ENCODE measurements at places on chromosomes 12 and 14.
A peak's percentile ranks its signal among the peaks of the same experiment; 100 is the strongest.

- no peak for DNase-seq
Observed at GRCh38 chr12:62732861-62733427, 202.0 kb downstream of the PPM1H start.

DNA sequence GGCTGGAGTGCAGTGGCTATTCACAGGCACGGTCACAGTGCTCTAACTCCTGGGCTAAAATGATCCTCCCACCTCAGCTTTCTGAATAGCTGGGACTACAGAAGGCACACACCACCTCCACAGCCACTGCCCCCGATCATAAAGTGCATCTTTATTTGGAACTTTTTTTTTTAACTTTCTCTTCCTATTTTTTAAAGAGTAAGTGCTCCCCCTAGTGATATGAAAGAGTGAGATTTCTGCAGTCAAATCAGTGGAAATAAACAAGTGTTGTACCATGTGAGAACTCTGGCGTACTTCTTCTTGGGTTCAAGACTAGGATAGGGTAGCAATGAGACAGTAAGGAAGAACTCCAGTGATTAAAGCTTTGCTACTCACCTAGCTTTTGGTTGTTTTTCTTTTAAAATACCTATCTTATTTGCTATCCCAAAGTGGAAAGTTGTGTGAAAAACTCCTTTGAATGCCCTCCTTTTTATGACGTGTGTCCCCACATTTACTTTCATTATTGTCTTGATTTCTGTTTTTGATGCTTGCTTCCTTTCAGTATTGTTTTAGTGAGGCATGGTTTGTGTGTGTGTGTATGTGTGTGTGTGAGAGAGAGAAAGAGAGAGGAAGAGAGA lies 6.6 kb downstream of the PPP4R4 start:
- no peak for DNase-seq

GRCh38 chr14:104388541-104389325 lies 190.8 kb upstream of the C14orf180 start:
- DNase-seq, result no peak

DNA sequence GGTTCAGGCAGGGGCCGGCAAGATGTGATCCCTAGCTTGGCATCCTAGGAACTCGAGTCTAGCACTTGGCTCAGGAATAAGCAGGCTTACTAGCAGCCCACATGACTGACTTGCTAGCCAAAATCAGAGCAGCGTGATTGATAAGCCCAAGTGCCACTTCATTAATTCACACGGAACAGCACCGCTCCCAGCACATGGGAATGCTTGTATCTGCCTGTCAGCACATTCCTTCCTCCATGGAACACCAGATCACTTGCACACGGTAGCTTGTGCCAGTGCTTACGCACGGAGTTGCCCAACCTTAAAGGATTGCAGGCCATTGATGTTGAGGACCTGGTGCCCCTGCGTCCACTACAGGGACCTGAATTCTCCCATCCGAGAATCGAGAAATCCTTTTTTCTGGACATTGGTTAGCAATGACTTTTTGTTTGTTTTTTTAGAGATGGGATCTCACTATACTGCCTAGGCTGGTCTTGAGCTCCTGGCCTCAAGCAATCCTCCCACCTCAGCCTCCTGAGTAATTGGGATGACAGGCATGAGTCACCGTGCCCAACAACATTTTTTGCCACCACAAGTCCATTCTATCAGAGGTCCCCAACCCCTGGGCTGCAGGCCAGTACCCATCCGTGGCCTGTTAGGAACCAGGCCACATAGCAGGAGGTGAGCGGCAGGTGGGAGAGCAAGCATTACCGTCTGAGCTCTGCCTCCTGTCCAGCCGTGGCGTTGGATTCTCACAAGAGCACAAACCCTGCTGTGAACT lies 30.6 kb upstream of the TSPAN9 start:
- no peak for DNase-seq

- no peak for DNase-seq
Observed at GRCh38 chr14:54877703-54878021, 25.0 kb downstream of the GCH1 start.

DNA sequence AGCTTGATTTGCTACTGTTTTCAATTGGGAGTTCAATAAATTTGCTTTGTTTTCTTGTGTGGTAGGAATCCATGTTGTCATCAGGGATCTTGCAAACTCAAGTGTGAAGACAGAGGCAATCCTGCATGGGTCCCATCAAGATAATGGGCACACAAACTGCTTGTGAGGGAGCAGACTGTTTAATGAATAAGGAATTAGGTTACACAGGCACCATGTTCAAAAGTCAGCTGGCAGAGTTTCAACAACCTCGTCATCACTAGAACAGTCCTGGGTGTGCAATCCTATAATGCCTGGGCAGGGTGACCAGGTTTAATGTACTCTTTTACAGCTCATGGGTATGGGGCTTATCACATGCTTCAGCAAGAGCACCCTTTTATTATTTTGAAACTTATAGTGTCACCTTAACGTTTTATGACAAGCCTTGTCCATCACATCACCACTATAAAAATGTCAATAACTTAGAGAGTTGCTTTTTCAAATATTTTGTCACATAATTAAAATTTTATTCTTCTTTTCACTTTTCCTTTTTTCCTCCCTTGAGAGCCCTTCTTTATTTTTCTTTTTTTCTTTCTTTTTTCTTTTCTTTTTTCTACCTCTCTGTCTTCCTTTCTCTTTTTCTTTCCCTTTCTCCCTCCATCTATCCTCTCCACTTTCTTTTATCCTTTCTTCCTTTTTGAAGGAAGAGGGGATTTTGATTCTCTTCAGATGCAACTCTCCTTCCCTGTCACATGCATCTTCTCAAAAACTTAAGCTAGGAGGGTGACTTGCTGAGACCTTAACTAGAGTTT lies 252.2 kb upstream of the ATP2B1 start:
- DNase-seq, result no peak

DNA sequence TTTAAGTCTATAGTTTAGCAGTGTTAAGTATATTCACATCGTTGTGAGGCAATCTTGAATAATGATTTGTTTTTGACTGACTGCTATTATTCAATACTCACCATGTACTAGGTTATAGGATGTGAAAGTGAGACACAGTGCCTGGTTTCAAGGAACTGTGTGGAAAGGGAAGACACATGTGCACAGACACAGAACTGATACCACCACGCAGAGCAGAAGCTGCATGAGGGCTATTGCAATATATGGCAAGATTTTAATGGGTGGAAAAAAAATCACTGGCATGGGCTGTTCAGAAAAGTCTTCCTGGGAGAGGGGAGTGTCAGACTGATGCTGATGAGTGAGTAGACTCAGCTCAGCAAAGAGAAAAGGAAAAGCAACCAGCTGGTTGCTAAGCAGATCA lies 10.4 kb downstream of the SLC7A8 start:
- no peak for DNase-seq

GRCh38 chr14:28603606-28604005 lies 163.0 kb upstream of the FOXG1 start:
- no peak for DNase-seq

GRCh38 chr14:106875503-106875902 lies 1349.1 kb downstream of the TMEM121 start:
- no peak for DNase-seq

DNA sequence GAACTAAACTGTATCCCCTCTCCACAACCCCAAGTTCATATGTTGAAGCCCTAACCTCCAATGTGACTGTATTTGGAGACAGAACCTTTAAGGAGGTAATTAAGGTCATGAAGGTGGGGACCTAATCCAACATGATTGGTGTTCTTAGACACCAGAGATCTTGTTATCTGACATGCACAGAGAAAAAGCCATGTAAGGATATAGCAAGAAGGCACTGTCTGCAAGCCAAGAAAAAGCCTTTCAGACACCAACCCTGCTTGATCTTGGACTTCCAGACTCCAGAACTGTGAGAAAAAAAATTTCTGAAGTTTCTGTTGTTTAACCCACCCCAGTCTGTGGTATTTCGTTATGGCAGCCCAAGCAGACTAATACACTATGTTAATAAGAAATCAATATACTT lies 62.2 kb upstream of the CFL2 start:
- no peak for DNase-seq

DNA sequence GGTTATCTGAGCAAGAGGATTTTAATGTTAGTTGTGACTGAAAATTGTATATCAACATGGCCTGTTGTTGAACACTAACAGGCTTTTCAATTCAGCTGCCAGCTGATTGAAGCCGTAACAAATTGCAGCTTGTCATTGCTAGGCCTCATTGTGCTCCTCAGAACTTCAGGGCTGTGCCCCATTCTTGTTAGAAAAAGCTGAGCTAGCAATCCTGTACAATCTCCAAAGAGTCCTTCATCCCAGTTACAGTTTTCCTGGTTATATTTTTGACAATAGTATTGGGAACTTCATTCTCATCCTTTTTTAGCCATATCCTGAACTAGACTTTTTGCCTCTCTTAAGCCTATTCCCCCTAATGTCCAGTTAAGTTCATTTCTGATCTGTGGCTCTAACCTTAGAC lies 564.1 kb upstream of the ATXN7L3B start:
- DNase-seq, result no peak

DNA sequence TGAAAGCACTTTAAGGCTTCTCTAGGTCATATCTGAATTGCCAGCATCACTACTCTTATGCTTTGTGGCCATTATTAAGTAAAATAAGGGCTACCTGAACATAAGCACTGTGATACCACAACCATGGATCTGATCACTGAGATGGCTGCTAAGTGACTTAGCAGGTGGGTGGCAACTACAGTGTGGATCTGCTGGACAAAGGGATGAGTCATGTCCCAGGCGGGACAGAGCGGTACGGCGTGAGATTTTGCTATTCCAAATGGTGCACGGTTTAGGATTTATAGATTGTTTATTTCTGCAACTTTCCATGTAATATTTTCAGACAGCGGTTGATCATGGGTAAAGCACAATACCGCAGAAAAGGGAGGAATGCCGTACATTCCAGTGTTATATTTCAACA lies 39.4 kb downstream of the MLXIP start:
- no peak for DNase-seq

DNA sequence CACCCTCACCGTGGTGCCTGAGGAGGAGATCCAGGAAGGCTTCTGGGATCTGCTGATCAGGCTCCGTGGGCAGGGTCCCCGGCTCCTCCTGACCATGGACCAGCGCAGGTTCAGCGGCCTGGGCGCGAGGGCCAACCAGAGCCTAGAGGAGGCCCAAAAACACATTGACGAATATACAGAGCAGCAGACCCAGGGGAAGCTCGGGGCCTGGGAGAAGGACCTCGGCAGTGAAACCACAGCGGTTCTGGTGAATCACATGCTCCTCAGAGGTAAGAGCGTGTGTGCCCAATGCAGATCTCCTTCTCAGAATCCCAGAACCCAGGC lies 29.4 kb downstream of the SERPINA3 start:
- DNase-seq, result no peak

GRCh38 chr12:21939435-21939834 lies 1.8 kb downstream of the ABCC9 start:
- DNase-seq, result no peak

GRCh38 chr14:28365510-28365909 lies 401.1 kb upstream of the FOXG1 start:
- no peak for DNase-seq

- no peak for DNase-seq
Observed at GRCh38 chr14:36784541-36784940, 122.9 kb downstream of the PAX9 start.

DNA sequence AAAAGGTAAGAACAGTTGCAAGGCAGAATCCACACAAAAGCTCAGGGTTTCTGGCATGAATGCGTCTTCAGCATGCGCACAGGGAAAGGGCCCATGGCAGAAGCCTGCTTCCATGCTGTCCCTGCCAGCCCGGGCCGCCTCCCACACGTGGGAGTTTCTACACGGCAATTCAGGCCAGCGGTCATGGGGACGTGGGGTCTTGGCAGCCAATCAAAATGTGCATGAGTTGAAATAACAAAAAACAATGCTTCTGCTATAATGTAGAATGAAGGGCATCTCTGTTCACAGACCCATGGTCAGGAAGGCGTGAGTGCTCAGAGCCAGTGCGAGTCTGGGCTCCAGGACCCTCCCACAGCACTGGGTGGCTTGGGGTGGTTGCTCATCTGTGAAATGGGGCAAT lies 28.6 kb downstream of the AMN start:
- peak; percentile 94 for DNase-seq

- no peak for DNase-seq
Observed at GRCh38 chr12:30169839-30170591, 386.3 kb upstream of the TMTC1 start.

DNA sequence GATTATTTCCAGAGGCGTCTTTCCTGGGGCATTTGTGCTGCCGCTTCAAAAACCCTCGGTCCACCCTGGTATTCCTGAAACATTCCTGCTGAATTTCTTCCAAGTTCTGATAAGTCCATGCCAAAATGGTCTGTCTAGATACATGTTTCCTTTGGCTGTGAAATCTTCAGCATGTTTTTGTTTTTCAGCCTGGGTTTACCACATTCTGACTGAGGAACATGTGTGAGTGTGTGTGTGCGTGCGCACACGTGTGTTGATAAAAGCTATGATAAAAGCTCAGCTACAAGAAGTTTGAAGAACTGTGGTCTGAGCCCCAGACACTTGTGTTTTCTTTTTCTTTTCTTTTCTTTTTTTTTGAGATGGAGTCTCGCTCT lies 22.4 kb downstream of the ANKRD9 start:
- DNase-seq, result no peak

All from putamen (tissue), 1 donor.